BJ (cell line): ENCODE measurements at places on chromosomes 2 and 18.

DNA sequence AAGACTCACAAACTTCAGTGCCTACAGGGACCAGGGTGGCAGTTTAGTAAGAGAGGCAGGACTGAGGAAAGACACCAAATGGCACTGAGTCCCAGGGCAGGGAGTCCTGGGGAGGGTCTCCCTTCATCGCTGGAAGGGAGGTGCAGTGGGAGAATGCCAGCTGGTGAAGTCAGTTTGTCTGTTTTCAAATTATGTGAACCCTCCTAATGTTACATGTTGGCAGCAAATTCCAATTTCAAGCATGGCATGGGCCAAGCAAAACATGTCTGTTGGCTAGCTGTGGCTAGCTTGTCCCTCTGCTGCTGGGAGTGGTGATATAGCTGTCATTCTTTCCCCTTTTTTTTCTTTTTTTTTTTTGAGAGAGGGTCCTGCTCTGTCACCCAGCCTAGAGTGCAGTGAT, 55.9 kb upstream of the HAAO start:
- DNase-seq: no peak

DNA sequence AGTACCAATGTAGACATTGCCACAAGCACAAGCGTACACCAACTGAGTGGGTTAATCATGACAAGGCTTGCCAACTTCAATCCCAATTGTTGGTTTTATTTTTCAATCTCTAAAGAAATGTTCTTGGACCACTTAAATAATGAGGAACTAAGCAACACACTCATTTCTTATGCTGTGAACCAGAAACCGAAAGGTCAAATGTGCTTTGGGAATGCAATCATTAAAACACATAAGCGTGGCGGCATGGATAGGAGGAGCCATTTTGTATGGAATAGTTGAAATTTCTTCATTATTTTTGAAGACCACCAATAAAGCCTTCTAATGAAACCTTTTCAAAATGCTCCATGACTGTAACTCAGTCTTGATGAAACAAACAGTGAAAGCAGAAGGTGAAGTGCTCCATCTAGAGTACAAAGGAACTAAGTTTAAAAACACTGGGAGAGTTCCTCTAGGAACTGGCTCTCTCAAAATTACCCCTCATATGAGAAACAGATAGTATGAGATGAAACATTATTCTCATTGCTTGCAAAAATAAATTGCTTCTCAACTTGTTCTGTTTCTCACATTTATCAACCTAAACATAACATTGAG, 113.2 kb upstream of the CHST9 start:
- no peak for DNase-seq

DNA sequence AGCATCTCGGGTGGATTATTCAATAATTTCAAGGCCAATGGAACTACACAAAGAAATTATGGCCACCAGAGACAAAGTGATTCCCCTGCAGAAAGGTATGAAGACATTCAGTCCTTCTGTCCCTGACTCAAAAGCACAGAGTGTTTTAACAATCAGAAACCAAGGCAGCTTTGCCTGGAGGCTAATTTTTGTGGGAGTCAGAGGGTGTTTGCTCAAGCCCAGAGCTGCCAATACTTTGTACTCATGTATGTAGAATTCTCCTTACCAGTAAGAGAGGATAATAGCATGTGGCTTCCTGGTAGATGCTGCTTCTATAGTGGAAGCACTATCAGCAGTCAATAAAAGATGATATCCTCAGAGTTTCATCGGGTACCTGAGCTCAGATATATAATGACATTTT, 178.4 kb downstream of the KCNE4 start:
- DNase-seq: no peak

GRCh38 chr2:110958346-110959119, 162.2 kb upstream of the BCL2L11 start:
- no peak for DNase-seq

GRCh38 chr2:219483451-219484342, 15.0 kb upstream of the GMPPA start:
- DNase-seq: no peak

DNA sequence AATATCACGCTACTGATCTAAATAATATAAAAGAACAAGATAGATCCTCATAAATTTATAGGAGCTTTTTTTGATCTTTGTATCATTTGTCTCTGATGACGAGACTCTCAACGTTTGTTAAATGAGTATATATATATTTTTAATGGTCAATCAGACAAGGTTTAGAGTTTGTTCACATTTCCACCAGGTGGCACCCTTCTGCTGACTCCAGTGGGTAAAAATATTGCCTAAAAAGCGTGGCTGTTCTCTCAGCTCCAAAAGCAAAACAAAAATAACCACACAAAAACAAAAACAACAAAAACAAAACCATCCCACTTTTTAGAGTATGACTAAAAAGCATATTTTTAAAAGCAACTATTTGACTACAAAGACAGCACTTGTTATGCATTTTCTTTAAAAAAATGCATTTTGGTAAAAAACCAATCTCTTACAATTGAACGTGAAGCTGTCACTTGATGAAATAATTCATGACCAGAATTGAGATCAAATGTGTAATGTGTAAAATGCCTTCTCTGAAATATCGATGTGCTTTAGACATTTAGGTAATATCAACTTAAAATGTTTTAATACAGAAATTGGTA, 723.2 kb downstream of the DPP10 start:
- no peak for DNase-seq

- no peak for DNase-seq
Measured at GRCh38 chr18:37476611-37477295, 88.8 kb downstream of the CELF4 start.

- DNase-seq: no peak
Measured at GRCh38 chr2:109126501-109126860, 2.5 kb upstream of the SH3RF3 start.

GRCh38 chr18:3449512-3450011, 410 bp upstream of the TGIF1 start:
- DNase-seq: no peak

- DNase-seq: no peak
Measured at GRCh38 chr2:61017556-61018317, at the start of the genes PEX13 and PUS10. TSS of gene PEX13 (plus strand) at chr2:61017720. CDS start at chr2:61017760, 40 bp downstream. TSS of gene PUS10 (minus strand) at chr2:61018255. CDS start at chr2:61011890, 6,365 bp downstream.

DNA sequence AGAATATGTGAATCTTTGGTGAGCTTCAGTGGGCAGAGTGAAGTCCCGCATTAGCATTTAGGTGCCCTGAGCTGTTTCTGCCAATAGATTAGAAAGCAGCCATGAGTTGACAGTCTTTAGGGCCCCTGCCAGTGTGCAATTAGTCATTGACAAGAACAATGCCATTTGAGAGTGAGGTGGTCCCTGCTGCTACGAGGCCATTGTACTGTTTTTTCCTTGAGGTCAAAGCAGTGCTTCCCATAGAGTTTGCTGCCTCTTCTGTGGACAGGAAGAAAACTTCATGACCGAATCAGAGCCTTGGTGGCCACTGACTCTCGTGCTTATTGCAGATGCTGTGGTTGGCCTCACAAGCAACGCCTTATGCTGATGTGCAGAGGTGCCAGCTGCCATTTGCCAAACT, 102.7 kb downstream of the SH3BP4 start:
- no peak for DNase-seq

- no peak for DNase-seq
Measured at GRCh38 chr2:64656379-64656778, 2.7 kb upstream of the SERTAD2 start.

GRCh38 chr2:161571051-161571429, 53.2 kb upstream of the SLC4A10 start:
- no peak for DNase-seq

DNA sequence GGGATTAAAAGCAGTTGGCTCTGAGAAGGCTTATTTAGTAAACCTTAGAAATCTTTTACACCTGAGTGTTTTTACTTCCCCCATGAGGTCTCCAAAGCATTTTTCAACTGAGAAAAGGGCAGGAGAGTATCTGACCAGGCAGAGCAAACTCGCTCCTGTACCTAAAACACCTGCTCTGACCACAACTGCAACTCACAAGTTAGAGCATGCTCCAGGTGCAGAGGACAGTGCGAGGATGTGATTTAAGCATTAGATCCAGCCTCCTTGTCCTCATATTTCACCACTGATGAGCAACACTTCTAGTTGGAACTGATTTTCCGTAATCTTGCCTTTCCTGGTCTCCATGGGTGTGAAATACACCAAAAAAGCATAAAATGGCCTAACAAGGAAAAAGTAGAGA, 34.5 kb upstream of the TBC1D8 start:
- no peak for DNase-seq

DNA sequence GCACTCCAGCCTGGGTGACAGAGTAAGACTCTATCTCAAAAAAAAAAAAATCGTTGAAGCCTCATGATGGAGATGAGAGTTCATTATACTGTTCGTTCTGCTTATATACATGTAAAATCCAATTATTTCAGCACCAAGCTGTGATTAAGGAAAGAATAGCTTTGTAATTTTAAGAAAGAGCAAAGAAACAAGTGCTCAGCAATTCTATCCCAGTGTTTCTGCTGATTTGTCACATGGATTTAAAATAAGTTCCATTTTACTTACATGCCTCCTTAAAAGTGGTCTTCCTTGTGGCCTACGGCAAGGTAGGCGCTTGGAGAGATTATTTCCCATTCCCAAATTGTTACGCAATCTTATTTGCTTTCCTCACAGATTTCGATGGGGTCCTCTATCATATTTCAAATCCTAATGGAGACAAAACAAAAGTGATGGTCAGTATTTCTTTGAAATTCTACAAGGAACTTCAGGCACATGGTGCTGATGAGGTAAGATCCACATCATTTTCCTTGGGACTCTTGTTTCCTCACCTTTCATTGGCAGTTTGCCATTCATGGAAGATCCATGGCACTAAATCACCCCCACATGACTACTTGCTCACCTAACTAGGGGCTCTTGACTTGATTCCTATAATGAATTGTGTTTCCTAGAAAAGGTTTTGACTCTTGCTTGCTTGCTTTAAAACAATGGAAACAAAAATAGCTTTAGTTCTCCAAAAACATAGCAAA, 11.5 kb downstream of the ARPC2 start:
- no peak for DNase-seq
